Naive thymus-derived CD4-positive, alpha-beta T cell (primary cell): ENCODE measurements at places on chromosomes 11 and 22.
A peak's percentile ranks its signal among the peaks of the same experiment; 100 is the strongest.

- no peak for DNase-seq
Measured at GRCh38 chr11:2269601-2270321, 627 bp downstream of the ASCL2 start.

GRCh38 chr11:88814076-88814475 lies 251.7 kb downstream of the GRM5 start:
- DNase-seq: no peak

DNA sequence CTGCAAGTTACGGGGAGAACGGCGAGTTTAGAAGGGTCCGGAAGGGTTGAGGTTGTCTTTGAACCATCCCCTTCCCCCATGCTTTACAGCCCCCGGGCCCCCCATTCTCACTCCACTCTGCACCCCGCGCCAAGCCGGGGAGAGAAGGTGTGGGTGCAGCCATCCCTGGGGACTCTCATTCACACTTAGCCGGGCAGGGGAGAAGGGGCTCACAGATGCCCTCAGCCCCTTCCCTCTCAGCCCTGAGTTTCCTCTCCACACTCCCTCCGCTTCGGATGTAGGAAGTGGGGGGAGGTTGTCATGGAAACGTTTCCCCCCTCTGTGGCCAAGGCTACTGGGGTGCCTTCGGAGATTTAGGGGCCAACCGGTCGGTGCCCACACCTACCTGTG lies 334 bp downstream of the CADM1 start:
- no peak for DNase-seq

DNA sequence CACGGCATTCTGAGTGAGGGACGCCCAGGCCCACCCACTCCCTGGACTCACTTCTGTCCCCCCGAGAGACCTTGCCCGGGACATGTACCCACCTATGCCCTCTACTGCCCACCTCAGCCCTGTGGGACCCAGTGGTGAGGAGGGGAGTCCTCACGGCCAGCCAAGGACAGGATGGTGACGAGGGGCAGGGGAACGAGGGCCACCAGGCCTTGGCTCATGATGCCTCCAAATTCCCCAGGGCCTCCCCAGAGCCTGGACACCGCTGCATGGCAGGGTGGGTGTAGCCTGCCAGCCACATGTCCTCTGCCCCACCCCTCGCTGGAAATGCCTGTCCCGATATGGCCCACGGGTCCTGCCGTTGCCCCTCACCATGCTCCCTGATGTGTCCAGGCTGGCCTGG lies 26.1 kb downstream of the TSPAN4 start:
- no peak for DNase-seq

DNA sequence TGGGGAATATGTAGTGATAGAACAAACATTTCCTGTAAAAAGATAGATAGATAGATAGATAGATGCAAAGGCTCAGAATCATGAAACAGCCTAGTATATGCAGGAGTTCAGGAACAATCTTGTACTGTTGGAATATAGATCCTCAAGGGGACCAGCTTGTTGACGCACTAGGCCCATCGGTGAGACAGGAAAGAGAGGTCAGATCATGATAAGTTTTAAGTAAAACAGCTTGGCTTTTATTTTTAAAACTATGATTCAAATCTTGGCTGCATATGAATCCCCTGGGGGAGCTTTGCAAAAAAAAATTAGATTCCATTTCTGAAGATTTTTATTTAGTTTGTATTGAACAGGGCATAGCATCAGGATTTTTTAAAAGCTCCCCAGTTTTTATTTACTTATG lies 185.8 kb downstream of the TRPC6 start:
- DNase-seq: no peak

DNA sequence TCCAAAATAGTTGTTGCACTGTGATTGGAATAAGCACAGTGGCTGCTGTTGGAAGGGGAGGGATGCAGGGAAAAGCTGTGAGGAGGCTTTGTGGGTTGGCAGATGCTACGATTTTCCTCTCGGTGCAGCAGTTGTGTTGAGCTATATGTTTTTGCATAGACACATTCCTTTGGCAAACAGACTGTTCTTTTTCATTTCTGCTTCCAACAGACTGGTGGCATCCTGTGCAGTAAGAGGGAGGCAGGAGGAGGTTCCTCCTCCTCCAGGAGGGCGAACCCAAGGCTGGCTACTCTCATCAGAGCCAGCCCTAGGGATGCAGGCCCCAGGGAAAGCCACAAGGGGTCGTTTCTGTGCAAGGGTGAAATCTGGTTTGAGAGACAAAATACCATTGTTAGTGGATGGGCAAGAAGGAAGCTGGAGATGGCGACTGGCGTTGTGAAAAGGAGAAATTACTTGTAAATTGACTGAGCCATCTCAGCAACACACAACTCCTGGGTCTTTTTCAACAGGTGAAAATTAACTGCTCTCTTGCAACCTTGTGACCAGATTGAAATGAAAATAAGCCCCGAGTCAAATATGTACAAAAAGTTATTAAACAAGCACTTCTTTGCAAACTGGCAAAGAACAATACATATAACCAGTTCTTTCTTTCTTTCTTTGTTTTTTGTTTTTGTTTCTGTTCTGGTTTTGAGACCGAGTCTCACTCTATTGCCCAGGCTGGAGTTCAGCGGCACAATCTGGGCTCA lies 26.5 kb upstream of the UBASH3B start:
- peak; percentile 65 for DNase-seq

- no peak for DNase-seq
Measured at GRCh38 chr22:26587991-26588613, 1.8 kb downstream of the TPST2 start.

DNA sequence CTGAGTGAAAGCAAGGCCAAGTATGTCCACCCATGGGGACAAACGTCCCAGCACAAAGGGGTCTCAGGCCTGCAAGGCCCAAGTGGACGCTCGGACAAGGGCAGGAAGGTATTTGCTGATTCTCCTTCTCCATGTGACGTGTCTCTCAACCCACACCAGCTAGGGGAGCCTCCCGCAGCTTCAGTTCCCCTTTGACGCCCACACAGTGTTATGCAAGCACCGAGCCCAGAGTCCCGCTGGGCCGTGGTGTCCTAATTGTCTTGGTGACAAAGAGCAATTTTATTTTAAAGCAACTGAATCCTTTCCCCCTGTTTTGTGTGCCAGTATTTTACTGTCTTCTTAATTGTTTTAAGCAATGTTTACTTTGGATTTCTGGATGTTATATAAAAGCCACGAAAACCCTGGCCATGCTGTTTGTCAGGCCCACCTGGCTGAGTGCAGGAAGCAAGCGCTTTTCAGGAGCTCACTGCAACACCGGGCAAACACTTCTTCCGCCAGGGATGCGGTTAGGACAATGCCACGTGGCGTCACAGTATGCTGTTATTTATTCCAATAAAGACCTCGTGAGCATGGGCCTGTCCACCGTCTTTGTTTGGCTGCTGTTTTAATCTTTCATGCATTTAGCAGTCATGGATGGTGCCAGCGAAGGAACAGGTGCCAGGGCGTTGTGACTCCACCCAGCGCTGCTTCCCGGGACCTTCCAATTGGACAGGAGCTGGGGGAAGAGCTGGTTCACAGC lies 8.2 kb upstream of the PARVG start:
- DNase-seq: no peak

GRCh38 chr22:30031764-30032455 lies 48.4 kb upstream of the HORMAD2 start:
- no peak for DNase-seq

GRCh38 chr22:49320714-49321476 lies 506.8 kb downstream of the BRD1 start:
- DNase-seq: no peak

GRCh38 chr22:37241351-37242142 lies 2.5 kb downstream of the RAC2 start:
- DNase-seq: peak; percentile 32

DNA sequence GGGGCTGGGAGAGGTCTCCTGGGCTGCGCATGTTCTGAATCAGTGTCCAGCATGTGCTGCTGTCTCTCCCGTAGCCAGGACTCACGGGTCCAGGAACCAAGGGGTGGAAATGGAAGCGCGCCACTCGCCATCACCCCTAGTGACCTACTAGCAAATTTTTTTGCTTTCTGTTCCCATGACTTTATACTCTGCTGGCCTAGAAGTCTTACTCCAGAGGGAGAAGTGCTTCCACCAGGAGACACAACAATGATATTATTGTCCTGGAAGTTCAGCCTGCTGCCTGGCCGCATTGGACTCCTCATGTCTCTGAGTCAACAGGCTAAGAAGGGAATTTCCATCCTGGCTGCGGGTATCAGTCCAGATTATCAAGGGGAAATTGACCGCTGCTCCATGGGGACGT lies 729.7 kb downstream of the BRD1 start:
- DNase-seq: no peak

- DNase-seq: no peak
Measured at GRCh38 chr11:60845338-60845737, 3.4 kb downstream of the CCDC86 start.

GRCh38 chr11:64753019-64753379 lies 6.8 kb downstream of the PYGM start:
- no peak for DNase-seq

- DNase-seq: no peak
Measured at GRCh38 chr11:103651341-103651998, 385.0 kb upstream of the DDI1 start.

DNA sequence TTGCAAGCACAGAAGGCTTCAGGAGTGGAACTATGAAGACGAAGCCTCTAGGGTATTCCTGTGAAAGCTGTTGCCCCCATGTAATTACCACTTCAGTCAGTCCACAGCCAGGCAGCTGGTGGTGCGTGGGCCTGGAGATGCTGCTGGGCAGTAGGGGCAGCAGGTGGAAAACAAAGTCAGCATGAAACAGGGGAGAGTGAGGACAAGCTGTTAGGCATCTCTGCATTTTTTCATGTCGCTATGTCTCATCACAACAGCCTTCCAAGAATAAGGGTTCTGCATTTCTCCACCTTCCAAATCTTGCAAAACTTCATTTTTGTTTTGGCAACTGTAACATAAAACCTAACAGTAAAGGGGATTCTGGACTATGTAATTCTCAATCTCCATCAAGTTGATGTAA lies 757.5 kb downstream of the NELL1 start:
- DNase-seq: no peak

DNA sequence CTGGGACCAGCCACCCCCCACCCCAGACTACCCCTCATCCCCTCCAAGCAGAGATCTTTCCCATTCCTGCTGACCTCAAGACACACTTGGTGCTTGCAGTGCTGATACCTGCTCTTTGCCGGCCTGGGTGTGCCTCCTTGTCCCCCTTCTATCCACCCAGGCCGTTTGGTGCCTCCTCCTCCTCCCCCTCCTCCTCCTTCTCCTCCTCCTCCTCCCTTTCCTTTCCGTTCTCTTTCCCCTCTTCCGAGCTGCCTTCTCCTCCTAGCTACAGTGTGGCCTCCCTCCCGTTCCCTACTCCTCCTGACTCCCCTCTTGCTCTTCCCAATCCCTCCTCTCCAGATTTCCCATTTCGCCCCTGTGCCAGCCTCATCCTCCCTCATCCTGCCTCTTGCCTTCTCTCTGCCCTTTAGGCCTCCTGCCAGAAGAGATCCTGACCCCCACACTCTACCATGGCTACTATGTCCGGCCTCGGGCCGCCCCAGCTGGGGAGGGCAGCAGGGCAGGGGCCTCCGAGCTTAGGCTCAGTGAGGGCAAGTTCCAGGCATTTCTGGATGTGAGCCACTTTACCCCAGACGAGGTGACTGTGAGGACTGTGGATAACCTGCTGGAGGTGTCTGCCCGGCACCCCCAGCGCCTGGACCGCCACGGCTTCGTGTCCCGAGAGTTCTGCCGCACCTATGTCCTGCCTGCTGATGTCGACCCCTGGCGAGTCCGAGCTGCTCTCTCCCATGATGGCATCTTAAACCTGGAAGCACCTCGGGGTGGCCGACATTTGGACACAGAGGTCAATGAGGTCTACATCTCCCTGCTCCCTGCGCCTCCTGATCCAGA lies 712 bp downstream of the HSPB2 start:
- no peak for DNase-seq

DNA sequence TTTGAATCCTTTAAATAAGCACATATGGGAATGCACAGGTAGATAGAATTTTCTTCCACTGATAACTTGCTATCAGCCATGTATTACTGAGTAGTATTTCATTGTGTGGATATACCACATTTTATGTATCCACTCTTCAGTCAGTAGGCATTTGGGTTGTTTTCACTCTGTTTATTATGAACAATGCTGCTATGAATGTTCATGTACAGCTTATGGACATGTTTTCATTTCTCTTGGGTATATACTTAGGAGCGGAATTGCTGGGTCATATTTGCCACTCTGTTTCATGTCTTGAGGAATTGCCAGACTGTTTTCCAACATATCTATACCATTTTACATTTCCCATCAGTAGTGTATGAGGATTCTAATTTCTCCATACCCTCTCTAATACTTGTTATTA lies 63.8 kb downstream of the ZNRF3 start:
- no peak for DNase-seq

DNA sequence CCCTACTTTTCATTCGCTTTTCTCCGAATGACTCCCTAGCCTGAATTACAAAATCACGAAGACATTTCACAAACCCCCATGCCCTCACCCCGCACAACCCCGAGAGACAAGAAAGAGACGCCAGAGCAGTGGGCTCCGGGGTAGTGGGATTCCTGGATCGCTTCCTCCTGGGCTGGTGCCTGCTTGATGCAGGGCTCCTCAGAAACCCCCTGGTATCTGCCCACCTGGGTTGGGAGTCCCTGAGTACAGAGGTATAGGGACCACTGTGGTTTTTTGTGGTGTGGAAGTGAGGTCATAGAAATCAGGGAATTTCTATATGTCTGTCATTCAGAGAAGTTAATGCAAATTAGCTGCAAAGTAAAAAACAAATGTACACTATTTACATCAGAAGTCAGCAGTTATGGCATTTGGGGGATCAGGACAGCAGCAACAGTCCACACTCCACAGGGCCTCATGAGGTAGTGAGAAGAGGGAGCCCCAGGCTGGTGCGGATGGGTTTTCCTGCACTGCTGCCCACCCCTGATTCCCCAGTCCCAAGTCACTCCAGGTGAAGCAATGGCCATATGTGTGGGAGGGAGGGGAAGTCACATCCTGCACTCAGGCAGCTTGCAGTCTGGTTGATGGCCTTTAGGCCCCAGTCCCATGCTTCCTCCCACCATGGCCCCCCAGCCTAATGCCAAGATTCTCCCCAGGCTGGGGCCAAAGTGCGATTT lies 39.6 kb downstream of the BUD13 start:
- DNase-seq: no peak

- DNase-seq: no peak
Measured at GRCh38 chr22:22151308-22151707, 93.3 kb upstream of the VPREB1 start.

DNA sequence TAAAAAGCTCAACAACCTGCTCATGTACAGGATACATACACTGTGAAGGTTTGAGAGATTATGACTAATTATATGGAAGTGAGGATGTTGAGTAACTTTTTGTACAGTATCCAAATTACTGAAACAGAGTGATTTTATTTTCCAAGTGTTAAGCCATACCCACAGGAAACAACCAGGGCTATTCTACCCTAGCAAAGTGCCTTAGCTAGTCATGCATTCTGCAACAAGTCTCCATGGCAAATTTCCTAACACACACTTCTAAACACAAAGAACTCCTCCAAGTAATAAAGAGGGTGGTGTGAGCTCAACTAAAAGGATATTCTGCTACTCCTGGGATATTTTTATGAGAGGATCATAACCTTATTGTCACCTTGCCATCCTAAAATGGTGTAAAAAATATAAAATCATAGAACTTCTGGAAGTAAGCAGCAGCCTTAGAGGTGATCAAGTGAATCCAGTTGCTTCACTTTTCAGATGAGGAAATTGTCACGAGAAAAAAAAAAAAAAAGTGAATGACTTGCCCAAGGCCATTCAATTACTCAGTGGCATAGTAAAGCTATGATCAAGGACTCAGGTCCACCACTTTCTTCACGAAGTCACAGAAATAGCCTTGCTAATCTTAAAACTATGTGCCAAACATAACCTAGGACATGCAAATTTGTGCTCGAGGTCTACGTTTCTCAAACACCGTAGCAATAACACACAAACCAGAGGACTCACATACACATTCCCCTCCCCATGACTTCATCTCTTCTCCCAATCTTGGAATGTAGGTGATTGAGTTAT lies 4.2 kb downstream of the LGR4 start:
- no peak for DNase-seq
